ENCODE measurements at places on chromosomes 11 and 22.

DNA sequence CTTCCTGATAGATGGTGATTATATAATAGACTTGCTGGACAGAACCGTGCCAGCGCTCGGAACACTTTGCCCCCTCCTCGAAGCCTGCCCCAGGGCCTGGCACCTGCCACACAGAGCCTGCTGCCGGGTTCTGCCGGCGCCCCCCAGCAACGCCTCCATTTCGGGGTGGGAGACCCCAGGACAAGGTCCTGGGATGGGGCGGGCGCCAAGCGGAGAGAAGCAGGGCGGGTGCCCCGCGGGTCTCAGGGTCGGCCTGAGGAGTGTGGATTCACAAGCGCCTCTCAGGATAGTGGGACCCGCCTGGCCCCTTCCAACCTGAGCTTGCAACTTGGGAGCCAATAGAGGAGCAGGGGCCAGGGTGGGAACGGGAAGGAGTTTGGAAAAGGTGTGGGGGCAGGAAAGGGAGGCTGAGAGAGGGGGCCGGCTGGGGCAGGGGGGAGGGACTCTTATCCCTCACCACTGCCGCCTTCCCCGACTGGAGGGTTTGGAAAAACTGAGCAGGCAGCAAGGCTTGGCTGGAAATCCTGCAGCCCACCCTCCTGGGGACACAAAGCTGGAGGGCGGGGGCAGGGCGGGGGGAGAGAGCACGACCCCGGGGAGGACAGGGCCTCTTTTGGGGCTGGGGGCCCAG is 3.3 kb upstream of the BCL9L start:
- no peak for DNase-seq

DNA sequence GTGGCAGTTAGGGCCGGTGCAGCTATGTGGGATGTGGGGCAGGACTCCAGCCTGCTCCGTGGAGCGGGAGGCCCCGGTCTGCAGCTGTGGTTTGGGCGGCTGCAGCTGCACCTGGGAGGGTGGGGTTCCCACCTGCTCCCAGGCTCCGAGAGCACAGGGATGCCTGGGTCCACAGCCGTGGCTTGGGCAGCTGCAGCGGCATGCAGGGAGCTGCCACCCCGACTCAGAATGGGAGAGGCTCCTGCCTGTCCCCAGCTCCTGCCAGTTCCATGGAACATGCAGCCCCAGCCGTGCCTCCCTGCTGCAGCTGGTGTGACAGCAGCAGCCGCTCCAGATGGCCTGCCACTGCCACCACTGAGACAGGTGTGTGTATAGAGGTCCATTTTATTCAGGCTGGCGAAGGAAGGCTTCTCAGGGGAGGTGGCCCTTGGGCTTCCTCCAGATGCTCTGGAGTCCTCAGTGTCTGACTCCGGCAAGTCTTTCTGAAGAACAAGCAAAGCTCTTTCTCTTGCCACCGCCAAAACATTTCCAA is 21.8 kb upstream of the UPK3A start:
- no peak for DNase-seq

DNA sequence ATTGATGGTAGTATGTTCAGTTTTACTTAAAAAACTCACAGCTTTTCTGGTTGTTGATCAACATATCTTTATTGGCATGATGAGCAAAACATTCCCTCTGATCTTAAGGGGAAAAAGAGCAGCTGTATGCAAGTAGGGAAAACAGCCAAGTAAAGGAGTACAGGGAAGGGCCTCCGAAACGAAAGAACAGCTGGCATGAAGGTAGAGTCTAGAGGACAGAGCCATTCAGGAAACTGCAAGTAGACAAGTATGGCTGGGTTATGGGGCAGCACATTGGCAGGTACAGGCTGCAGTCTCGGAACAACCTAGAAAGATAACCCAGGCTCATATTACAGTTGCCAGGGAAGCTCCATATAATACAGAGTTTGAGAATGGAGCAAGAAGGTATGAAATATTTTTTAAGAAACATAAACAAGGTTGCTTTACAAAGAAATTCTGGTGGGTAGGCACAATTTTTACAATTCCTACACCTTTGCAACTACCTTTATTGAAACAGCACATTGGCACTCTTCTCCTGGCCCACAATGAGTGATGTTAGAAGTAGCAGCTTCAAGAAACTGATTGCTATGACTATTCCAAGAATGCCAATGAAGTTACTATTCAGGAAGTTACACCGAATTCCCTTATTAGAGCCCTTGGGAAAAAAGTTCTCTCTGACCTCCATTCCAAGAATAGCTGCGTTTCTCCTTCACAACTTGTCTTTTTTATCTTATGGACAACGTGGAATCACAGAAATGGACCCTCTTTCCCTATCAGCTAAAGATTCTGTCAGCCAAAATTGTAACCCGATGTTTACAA is 45.2 kb downstream of the LGR4 start:
- no peak for DNase-seq

- no peak for DNase-seq
Observed at GRCh38 chr11:11451501-11452005, 98.5 kb upstream of the CSNK2A3 start.

DNA sequence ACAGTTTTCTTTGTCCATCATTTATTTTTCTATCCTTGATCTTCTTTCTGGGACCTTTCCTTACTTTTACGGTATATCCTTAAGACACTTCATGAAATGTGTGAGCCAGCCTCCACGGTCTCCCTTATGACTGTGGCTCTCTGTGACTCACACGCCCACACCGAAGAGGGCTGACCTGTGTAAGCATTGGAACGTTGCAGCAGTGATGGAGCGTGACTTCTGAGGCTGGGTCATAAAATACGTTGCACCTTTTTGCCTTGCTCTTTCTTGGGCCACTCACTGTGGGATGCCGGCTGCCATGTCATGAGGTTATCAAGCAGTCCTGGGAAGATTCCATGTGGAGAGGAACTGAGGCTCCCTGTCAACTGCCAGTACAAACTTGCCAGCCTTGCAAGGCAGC is 96.3 kb upstream of the RAB1B start:
- DNase-seq, result no peak

- DNase-seq, result no peak
Observed at GRCh38 chr11:47188259-47188658, 2.0 kb upstream of the PACSIN3 start.

- DNase-seq, result no peak
Observed at GRCh38 chr22:21709688-21710087, 25.9 kb downstream of the YPEL1 start.

- DNase-seq, result no peak
Observed at GRCh38 chr22:19812910-19813309, 41.8 kb downstream of the GNB1L start.

DNA sequence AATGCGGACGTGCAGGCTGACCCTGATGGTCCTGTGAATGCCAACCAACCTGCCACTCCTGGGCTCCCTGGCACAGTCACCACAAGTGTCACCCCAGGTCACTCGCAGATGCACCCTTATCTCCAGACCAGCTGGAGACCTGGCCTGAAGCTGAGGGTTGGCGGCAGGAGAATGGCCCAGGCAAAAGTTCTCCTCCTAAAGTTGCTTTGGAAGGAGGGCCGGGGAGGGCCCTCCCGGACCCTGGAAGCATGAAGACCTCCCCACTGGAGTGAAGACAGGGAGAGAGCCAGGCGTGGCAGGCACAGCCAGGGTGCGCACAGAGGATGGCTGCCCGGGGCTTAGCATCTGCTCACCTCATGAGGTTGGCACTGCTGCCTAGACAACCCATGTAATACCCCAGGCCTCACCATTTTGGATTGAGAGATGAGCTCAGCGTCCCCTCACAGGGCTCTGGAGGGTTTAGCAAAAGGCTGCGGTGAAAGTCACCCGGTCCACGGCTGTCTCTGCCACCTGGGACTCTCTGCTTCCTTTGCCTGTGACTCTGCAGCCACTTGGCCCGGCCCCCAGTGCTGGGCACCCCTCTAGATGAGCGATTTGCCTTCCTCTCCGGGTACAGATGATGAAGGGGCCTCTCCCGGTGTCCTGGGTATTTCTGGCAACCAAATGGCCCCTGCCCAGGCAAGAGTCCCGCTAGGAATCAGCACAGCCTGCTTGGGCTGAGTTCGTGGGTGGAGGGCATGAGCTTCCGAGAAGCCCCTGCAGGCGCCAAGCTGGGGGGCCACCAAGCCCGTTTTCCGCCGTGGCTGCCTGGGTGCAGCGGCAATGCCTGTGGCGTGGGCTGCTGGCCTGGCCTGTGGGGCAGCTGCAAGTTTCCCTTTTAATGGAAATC is 48.3 kb upstream of the SEPTIN5 start:
- no peak for DNase-seq

DNA sequence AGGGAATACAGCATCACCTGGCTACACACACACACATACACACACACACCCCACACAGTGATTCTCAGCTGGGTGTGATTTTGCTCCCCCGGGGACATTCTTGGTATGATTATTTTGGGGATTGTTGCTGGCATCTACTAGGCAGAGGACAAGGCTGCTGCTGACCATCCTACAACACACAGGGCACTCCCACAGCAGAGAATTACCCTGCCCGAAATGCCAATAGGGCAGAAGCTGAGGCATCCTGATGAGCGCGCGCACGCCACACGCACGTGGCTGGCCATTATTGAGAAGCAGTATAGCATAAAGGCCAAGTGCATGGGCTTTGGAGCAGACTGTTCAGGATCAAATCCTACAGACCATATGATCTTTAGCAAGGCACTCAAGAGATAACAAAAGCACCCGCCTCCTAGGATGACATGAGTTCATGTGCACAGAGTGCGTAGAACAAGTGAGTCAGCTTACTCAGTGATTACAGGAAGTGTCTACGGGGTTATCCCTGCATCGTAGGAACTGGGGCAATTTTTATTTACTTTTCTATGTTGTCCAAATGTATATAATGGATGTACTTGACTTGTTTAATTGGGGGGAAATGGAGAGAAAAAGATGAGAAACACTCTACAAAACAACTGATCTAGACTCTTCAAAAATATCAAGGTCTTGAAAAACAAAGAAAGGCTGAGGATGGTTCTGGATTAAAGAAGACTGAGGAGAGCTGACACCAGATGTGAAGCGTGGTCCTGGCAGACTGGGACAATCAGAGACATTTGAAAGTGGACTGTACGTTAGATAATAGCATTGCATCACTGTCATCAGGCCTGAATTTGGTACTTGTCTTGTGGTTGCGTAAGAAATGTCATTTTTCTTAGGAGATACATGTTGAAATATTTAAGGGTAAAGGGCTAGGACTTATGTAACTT is 7.2 kb upstream of the EHD1 start:
- DNase-seq, result no peak

DNA sequence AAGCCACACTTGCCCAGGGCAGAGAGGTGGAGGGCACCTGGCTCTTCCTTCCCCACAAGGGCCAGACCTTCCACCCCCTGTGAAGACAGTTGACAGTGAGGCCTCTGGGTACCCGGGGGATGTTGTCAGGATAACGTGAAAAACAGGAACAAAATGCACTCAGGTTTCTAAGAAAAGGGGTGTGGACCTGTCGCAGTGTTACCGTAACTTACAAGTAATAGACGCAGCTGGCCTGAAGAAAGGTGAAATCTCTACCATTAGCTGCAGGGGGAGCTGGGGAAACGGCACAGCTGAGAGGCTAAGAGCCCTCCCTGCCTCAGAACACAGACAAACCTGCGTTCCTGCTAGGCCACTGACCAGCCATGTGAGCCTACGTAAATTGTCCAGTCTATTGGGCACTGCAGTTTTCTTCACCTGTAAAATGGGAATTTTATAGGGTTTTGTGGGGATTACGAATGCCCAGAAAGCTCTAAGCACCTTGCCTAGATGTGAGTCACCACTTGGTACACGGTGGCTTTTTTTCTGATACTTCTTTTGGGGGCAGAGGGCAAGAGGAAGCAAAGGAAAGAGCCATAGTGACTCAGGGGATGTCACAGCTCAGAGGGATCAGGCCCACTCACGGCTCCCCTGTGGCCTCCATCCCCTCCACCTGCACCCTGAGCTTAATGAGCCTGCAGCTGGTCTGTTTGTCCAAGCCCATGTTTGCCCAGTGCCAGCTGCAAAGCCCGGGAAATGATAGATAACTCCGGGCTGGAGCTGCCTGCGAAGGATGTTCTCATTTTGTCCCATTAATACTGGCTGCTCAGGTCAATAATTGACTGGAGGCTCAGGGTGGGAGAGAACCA is 18.4 kb upstream of the CABP7 start:
- no peak for DNase-seq

DNA sequence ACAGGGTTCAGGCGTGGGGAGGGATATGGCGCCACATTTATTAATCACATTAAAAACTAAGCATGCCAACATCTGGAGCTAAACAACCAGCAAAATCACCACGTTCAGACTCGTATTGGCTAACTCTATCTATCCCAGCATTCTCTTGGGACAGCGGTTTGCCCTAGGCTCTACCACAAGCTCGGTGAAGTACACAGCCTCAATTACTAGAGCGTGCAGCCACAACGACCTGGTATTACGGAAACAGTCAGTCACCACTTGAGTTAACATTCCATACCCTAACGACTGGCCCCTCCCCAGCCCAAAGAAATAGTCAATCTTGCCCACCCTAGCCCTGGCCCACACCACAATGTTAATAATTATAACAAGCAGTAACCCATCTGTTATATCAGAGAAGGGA is 32.1 kb downstream of the APOL5 start:
- DNase-seq, result no peak

GRCh38 chr22:17994424-17995108 is 29.8 kb downstream of the MICAL3 start:
- DNase-seq, result no peak

- DNase-seq, result no peak
Observed at GRCh38 chr11:77771135-77771534, 49.4 kb downstream of the RSF1 start.

DNA sequence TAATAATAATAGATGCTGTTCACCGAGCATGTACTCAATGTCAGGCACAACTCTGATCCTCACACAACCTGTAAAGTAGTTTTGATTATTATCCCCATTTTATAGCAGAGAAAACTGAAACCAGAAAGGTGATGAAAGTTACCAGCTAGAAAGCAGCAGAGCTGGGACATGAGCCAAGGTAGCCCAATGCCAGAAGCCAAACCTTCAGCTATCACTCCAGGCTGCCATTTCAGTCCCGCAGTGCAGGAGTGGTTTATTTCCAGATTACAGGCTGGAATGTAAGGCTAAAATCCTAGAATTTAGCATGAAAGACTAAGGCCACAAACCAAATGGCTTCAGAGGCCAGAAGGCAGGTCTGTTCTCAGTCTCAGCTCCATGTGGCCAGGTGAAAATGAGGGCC is 108.8 kb downstream of the TENM4 start:
- DNase-seq, result no peak

GRCh38 chr22:38712486-38713207 is 6.9 kb downstream of the GTPBP1 start:
- DNase-seq, result no peak

DNA sequence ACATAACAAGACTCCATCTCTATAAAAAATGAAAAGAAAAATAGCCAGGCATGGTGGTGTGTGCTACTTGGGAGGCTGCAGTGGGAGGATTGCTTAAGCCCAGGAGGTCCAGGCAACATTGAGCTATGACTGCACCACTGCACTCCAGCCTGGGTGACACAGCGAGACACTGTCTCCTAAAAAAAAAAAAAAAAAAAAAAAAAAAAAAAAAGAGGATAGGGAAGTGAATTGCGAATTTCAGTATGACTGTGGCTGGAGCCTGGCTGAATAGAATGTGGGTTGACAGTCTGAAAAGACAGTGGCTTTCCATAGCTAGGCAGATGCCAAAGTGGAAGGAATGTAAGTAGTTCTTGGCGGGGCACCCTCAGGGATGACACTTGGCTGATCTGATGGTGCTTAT is 6.4 kb upstream of the LDHAL6A start:
- no peak for DNase-seq

- DNase-seq, result no peak
Observed at GRCh38 chr22:26464312-26464711, 19.3 kb downstream of the HPS4 start.

GRCh38 chr11:124757320-124757719 is 4.8 kb downstream of the ESAM start:
- no peak for DNase-seq

GRCh38 chr11:102325088-102325487 is 7.8 kb downstream of the BIRC3 start:
- DNase-seq, result no peak
